ENCODE measurements at places on chromosomes 5 and 9. TPM values are rescaled to one million over a fixed set of nuclear protein-coding genes. Genes with fewer than 3 reads are reported as not detected.

The CPEB4 gene
- 57.7 TPM for total RNA-seq

The SPINK6 gene
- not detected for total RNA-seq

The PFDN1 gene
- 77.8 TPM for total RNA-seq

The SEMA5A gene
- 14.5 TPM for total RNA-seq

The OR2V2 gene
- total RNA-seq: not detected

The HSPA5 gene
- 64.4 TPM for total RNA-seq

The CAVIN4 gene
- total RNA-seq: not detected

The CYLC2 gene
- total RNA-seq: not detected

The AQP7 gene
- 18.0 TPM for total RNA-seq

The PCDHGA2 gene
- total RNA-seq: 3.4 TPM

The PHYHD1 gene
- 39.1 TPM for total RNA-seq

The IFNA13 gene
- total RNA-seq: not detected

The SLCO6A1 gene
- total RNA-seq: not detected

The GMCL2 gene
- total RNA-seq: 0.49 TPM

The EPB41L4A gene
- total RNA-seq: 8.5 TPM

The MRPS2 gene
- total RNA-seq: 51.5 TPM

The CCL27 gene
- total RNA-seq: 169 TPM

The NEUROG1 gene
- total RNA-seq: not detected

The MAMDC4 gene
- total RNA-seq: 1.5 TPM

The CXXC5 gene
- total RNA-seq: 30.9 TPM

The CAMK4 gene
- total RNA-seq: 0.05 TPM

The SARDH gene
- total RNA-seq: not detected

The FIBCD1 gene
- not detected for total RNA-seq

The G3BP1 gene
- total RNA-seq: 114 TPM

The IL7R gene
- 2.9 TPM for total RNA-seq

The PHAX gene
- 21.8 TPM for total RNA-seq

The OSMR gene
- total RNA-seq: 44.3 TPM

The FAM174A gene
- total RNA-seq: 43.3 TPM

The IRX4 gene
- 45.9 TPM for total RNA-seq

The CDX1 gene
- 0.26 TPM for total RNA-seq

The SLC45A2 gene
- 1.7 TPM for total RNA-seq
